ENCODE measurements at places on chromosomes 12 and 14.

GRCh38 chr12:115223322-115223721 lies 539.3 kb upstream of the TBX3 start:
- DNase-seq, result no peak

GRCh38 chr14:52112336-52113018 lies 43.6 kb upstream of the NID2 start:
- DNase-seq, result no peak

DNA sequence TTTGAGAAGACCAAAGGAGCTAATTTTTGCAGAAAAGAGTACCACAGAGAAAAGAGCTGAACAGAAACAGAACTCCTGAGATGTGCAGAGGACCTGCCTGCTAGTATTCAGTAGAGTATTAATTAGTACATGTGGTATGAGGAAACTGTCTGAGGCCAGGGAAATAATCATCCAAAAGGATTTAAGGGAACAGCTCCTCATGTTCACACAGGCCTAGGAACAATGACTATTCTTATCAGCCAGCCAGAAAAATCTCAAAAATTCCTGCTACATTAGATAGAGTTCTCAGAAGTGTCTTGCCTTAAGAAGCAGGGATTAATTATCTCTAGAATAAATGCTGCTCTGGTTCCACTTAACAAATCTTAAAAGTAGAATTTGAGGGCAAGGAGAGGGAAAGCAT lies 36.4 kb downstream of the PKP2 start:
- no peak for DNase-seq

GRCh38 chr12:8018666-8019581 lies 13.6 kb upstream of the FOXJ2 start:
- no peak for DNase-seq

- no peak for DNase-seq
Measured at GRCh38 chr14:50099335-50099734, 17.0 kb downstream of the VCPKMT start.

DNA sequence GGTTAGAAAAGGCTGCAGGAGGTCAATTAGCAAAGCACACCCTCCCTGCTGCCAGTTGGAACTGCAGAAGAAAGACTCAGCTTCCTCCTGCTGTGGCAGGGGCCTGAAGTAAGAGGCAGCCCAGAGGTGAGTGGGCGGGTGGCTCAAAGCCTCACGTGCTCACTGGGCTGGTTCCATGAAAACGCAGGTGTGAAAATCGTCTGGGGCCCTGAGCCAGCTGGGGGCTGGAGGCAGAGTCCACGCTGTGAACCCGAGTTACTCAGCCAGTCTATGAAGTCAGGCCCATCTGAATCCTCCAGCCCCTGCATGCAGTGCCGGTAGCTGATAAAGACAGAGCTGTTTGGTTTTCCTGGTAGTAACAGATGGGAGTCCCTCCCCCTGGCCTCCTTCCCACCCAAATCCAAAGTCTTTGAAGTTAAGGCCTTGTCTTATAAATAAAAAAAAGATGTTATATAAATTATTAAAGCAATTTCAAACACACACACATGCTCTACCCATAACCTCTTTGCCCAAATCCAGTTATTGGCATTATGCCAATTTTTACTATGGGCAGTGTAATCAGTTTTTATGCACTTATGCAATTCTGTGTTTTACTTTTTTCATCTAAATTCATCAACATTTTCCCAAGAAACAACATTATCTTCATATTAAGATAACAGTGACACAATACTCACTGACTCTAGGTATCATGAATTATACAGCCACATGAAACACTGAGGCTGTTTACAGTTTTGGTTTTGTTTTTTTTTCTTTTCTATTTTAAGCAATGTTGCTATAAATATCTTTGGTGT lies 57.9 kb upstream of the PNMA1 start:
- no peak for DNase-seq
